H9 (cell line): ENCODE measurements at places on chromosomes 11 and 22. TPM values are rescaled to one million over a fixed set of nuclear protein-coding genes. Genes with fewer than 3 reads are reported as not detected.
A peak's percentile ranks its signal among the peaks of the same experiment; 100 is the strongest.

DNA sequence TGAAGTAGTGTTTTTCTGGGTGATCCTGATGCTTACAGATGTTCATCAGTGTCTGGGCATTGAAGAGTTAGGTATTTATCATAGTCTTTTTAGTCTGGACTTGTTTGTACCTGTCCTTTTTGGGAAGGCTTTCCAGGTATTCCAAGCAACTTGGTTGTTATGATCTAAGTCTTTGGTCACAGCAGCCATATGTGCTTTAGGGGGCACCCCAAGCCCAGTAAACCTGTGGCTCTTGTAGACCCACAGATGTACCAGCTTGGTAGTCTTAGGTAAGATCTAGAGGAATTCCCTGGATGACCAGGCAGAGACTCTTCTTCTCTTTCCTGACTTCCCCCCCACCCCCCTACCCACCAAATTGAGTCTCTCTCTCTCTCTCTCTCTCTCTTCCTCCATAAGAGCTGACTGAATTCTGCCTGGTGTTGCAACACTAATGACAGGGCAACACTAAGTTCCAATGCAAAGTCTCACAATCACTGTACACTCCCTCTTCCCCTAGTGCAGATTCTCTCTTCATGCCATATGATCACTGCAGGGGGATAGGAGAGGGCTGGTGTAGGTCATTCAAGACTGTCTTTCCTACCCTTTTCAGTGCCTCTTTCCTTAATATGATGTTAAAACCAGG, 24.5 kb upstream of the MMP8 start:
- no peak for DNase-seq

DNA sequence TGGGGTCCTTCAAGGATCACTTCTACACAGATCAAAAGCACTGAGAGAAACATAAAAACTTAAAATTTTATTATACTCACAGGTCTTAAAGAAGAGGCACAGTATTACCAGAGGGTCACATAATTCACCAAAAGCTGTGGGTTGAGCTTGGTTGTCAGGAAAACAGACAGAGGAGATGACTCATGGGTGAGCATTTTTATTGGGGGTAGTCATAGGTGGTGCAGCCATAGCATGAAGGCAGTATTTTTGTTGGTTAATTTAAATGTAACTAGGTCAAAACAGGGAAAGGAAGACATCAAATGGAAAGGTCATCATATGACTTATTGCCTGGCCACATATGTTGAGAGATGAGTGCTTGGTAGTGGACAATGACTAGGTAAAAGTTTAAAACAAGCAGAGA, 24.2 kb downstream of the OR5B17 start:
- no peak for DNase-seq

DNA sequence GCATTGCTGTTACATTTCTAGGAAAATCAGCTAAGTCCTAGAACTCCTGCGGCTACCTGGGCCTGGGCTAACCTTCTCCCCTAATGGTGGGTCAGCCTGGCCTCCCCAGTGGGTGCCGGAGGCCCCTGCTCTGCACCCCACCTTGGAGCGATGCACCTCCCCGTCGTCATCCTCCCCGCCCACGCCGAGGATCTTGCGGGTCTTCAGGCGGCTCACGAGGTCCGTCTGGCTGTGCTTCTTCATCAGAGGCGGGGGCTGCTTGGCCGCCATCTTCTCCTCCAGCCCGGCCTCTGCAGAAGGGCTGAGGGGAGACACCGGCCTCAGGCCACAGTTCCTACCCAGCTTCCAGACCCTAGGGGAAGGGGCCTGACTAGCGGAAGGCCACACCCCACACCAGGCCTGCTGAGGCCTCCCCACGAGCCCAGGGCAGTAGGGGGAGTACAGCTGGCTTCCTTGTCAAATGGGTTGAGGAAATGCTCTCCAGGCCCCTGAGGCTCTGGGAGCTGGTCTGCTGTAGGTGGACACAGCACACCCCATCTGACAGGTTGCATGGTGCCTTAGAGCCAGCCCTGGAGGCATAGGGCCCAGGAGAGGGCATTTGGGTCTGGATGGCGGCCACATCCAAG, 12.5 kb downstream of the TP53I11 start:
- no peak for DNase-seq

The MAP6 gene
- 0.48 and 0.77 TPM in 2 replicates for total RNA-seq

- DNase-seq = no peak
These were observed 323.0 kb upstream of the CCDC90B start for GRCh38 chr11:83609191-83609590.

DNA sequence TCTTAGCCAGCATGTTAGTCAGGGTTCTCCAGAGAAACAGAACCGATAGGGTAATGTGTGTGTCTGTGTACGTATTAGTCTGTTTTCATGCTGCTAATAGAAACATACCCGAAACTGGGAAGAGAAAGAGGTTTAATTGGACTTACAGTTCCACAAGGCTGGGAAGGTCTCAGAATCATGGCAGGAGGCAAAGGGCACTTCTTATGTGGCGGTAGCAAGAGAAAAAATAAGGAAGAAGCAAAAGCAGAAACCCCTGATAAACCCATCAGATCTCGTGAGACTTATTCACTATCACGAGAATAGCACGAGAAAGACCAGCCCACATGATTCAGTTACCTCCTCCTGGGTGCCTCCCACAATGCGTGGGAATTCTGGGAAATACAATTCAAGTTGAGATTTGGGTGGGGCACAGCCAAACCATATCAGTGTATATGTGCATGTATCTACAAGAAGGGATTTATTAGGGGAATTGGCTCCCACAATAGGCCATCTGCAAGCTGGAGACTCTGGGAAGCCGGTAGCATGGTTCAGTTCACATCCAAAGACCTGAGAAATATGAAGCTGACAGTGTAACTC, 173.7 kb upstream of the NECTIN1 start:
- DNase-seq = no peak

The ST14 gene
- total RNA-seq = 22.4 and 22.9 TPM in 2 replicates

DNA sequence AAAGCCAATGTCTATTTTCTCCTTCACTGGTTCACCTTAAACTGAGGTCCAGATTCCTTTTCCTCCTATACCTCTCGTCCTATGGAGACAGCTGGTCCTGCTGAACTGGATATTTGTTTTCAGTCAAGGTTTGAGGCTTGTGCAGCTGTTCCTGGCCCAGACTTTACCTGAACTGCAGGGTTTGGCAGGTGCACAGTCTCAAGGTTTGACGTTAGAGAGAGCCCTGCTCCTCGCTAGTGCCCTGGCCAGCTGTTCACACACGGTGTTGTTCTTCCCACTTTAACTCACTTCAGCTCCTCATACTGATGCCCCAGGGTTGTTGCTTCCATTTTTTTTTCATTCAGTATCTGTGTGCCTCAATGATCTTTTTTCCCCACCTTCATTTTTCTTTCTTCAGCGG, 74.0 kb upstream of the TTC12 start:
- DNase-seq = no peak

The RCOR2 gene
- 117 and 118 TPM in 2 replicates for total RNA-seq

The CNIH2 gene
- 11.8 and 12.0 TPM in 2 replicates for total RNA-seq

The ROM1 gene
- 0.79 and 1.0 TPM in 2 replicates for total RNA-seq

DNA sequence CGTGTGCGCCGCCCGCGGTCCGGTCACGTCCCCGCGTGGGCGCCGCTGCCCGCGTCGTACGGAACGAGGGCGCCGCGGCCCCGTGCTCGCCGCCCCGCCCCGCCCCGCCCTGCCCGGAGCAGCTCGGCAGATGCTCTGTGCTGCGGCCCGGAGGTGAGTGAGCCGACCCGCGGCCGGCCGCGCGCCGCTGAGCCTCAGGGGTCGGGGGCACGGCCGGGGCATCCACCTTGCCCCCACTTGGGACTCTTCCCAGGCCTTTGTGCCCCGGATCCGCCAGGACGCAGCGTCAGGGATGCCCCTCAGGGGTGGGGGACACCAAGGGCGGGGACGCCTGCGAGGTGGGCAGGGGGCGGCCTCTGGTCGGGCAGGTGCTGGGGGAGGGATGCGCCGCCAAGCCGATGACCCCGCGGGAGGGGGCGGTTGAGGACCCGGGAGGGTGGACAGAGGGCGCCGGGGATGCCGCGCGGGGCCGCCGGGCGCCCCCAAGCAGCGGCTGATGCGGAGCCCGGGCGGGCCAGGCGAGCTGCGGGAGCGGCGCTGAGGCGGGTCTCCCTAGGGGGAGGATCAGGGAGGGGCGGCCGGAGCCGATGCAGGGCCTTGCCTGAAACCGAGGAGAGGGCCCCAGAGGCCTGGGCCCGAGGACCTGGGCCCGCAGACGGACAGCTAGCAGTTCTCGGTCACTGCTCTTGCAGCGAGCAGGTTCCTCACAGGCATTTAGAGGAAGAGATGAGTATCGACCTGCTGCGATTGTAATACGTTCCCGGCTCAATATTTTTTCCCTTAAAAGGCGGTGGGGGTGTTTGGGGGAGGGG, at the start of gene GNAZ:
Gene GNAZ (plus strand): TSS at position 102 of the 812 bp plus-strand sequence. CDS start 25,177 bp downstream, outside the sequence.
- peak; percentile 60 for DNase-seq

GRCh38 chr11:106281455-106282173, 204.2 kb downstream of the AASDHPPT start:
- DNase-seq = no peak

- DNase-seq = no peak
These were observed 22.7 kb upstream of the PRDM10 start for GRCh38 chr11:130025371-130025770.

The CCDC157 gene
- total RNA-seq = 4.3 and 4.8 TPM in 2 replicates

DNA sequence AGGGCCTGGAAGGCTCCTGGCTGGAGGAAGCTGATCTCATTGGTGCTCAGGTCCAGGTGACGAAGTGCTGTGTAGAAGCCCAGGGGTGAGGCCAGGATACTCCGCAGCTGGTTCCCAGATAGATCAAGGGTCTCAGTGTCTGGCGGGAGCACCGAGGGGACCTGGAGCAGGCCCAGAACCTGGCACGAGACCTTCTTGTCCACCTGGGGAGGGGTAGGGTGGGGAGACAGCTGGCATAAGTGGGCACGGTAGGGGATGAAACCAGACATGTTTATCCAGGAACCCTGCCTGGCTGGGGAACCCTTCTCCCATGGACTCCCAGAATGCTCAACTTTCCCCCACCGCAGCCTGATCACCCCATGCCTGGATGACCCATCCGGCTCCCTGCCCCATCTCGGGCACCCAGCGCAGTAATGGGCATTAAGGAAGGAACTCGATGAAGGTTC, 9.2 kb downstream of the LRRC32 start:
- DNase-seq = no peak

The LINC01488 gene
- total RNA-seq = not detected in 2 replicates
